ENCODE measurements at places on chromosomes 4 and X.
A peak's percentile ranks its signal among the peaks of the same experiment; 100 is the strongest.

- DNase-seq = no peak
Observed at GRCh38 chr4:39609454-39609931, 29.2 kb downstream of the SMIM14 start.

- DNase-seq = no peak
Observed at GRCh38 chrX:137427426-137427778, 138.5 kb upstream of the ZIC3 start.

- DNase-seq = no peak
Observed at GRCh38 chrX:145848448-145848847, 30.8 kb downstream of the SLITRK2 start.

GRCh38 chr4:123477711-123478209 lies 81.2 kb downstream of the SPRY1 start:
- DNase-seq = no peak

DNA sequence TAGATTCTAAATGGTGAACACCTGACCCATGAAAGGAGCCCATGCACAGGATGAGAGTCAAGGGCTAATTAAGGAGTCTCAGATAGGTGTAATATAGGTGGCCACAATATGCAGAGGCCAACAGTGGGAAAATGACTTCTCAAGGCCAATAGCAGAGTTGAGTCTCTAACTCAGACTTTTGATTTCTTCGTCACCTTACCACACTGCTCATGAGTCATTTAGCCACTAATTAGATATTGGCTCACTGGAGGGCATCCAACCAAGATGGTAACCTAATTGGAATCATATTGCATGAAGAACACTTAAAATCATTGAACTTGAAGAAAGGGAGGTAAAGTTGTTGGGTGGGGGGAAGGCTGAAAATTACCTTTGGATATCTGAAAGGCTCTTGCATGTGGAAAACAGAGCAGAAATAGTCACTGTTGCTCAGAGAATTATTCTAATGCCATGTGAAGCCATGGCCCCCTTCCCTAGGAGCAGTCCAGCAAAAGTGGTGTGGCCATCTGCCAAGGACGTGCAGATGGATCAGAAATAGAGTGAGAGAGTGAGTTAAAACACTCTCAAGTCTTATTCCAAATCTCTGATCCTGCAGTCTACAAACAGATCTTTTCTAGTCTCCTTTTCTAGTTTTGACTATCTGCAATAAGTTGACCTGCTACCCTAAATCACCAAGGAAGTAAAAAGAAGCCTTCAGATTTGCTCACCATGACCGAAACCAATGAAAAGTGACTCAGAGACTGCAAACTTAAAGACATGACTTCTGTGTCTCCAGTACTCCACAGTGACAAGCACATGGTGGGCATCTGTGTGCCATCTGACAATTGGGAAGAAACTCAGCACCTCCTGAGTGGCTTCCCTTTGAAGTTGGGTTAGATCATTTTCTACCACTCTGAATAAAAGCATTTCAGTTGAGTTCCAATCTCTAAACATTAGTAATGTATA lies 93.9 kb upstream of the C1QTNF7 start:
- no peak for DNase-seq

- no peak for DNase-seq
Observed at GRCh38 chr4:12562021-12562420, 922.1 kb downstream of the RAB28 start.

DNA sequence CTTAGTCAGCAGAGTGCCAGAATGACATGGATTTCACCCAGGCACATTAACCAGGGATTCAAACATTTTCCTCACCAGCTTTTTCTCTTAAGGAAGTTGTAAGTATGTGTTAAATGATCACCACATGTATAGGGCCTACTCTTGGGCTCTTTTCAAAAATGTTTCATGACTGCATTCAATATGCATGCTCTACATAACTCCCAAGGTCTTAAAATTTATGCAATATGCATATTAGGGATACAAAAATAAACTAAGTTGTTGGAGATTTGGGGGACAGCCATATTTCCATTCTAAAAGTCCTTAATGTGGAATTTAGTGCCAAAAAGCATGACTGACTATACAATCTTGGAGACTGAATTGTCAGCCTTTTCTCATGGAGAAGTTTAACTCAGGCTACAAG lies 25.0 kb upstream of the TRPC5OS start:
- no peak for DNase-seq

DNA sequence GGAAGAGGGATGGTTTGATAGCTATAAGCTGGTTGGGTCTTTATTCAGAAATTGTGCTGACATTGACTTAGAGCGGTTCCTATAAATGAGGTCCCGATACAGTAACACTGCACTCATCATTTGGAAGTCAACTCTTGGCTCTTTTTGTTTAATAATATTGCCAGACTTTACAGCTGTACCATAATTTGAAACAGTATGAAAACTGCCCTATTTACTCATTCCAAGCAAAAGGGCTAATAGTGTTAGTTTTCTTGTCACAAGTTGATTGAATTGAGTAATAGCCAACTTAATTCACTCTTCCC lies 128.4 kb upstream of the LIMCH1 start:
- DNase-seq = no peak

DNA sequence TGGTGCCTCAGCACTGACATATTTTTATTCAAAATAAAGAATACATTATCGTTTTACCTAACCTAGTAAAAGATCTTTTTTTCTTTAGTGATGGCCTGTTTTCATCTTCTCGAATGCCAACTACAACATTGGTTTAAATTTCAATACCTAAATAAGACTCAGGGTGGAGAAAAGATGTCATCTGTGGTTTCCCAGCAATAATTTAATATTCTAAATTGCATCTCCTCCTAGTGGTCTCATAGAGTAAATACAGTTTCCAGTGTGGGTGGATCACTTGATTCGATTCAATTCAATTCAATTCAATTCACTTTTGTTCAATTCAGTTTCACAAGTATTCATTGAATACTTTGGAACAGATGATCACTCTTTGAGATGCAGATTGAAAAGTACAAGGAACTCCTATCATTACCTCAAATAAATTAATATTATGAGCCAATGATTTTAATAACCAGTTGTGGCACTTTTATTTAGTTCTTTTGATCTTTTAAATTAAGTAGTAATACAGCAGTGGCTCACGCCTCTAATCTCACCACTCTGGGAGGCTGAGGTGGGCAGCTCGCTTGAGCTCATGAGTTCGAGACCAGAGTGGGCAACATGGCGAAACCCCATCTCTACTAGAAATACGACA lies 427.2 kb downstream of the FAT4 start:
- DNase-seq = no peak

DNA sequence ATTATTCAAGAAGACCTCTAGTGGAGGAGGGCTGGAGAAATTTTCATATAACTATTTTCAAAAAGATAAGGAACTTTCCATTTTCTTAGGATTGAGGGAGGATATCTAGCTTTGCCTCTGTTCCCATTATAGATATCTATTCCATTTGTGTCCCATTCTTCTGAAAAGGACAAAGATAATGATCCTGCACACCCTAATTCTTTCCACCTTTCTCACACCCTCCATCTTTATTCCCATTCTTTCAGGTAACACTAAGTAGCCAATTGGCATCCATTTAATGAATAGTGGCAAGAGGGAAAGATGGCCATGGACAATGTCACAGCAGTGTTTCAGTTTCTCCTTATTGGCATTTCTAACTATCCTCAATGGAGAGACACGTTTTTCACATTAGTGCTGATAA lies at the start of gene OR13H1:
Gene OR13H1, plus strand, starts transcription at position 301 of the 400 bp plus-strand sequence. Its CDS starts 0 bp downstream, at position 301.
- DNase-seq = no peak

DNA sequence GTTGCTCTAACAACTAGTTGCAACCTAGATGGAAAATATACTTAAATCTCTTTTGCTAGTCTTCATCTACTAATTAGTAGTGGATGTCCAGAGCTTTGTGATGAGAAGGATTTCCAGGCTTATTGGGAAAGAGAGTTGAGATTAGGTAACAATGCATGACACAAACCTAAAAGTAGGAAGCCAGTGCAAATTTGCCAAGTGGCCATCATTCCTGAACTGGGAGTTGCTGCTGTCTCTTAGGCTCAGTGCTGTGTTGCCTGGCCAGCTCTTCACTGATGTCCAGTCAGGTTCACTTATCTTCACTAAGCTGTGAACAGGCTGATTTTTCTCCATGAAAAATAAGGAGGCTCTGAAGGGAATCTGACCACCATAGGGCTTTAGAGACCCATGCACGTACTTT lies 105.6 kb upstream of the AMOT start:
- DNase-seq = no peak

- no peak for DNase-seq
Observed at GRCh38 chrX:119640731-119641170, 34.5 kb upstream of the NKRF start.

- no peak for DNase-seq
Observed at GRCh38 chrX:1391370-1391706, 575 bp downstream of the SLC25A6 start.

- no peak for DNase-seq
Observed at GRCh38 chrX:121258545-121258944, 211.1 kb downstream of the GLUD2 start.

DNA sequence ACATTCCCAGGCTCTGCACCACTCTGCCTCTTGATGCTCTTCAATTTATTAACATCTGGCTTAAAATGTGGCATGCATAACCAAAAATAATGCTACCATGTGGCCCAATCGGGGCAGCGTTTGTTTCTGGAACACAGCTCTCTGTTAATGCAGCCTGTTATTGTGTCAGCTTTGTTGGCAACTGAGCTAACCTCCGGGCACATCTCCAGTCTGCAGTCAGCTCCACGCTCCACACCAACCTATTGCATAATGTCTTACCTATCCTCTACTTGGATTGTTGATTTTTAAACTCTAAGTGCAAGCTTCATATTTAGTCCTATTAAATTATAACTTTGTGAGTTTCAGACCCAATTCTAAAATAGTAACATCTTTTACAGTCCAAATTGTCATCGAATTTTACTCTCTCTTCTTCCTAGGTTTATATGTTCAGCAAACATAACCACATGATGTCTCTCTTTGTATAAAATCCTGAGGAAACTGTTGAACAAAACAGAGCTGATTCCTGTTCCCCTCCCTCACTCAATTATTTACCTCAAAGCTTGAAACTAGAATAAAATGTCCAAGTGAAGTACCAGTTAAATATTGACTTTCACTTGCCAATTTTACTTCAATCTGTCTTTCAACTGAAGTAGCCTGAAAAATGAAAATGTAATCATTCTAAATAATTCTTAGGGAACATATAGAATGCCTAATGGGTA lies 92.2 kb upstream of the RAPGEF2 start:
- no peak for DNase-seq

DNA sequence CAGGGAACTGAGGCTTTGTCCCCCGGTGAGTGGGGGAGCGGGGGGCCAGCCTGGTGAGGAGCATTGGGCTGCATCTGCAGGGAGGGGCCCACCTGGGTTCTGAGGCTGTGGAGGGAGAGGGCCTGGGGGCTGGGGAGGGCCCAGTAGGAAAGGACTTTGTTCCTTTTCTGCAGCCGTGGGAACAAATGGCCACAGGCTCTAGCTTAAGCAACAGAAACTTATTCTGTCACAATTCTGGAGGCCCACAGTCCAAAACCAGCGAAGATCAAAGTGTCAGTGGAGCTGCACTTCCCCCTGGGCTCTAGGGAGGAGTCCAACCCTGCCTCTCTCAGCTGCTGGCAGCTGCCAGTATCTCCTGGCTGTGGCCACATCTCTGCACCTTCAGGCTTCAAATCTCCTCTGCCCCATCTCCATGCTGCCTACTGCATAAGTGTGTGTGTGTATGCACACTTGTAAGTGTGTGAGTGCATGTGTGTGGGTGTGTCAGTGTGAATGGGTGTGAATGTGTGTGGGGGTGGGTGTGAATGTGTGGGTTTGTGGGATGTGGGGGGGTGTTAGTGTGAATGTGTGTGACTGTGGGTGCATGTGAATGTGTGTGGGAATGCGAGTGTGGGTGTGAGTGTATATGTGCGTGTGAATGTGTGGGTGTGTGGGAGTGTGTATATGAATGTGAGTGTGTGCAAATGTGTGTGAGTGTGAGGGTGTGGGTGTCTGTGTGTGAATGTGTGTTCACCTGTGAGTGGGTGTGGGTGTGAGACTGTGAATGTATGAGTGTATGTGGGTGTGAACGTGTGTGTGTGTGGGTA lies 204.5 kb upstream of the PSAPL1 start:
- DNase-seq = no peak

GRCh38 chr4:184167576-184167975 lies 50.1 kb downstream of the ENPP6 start:
- no peak for DNase-seq

DNA sequence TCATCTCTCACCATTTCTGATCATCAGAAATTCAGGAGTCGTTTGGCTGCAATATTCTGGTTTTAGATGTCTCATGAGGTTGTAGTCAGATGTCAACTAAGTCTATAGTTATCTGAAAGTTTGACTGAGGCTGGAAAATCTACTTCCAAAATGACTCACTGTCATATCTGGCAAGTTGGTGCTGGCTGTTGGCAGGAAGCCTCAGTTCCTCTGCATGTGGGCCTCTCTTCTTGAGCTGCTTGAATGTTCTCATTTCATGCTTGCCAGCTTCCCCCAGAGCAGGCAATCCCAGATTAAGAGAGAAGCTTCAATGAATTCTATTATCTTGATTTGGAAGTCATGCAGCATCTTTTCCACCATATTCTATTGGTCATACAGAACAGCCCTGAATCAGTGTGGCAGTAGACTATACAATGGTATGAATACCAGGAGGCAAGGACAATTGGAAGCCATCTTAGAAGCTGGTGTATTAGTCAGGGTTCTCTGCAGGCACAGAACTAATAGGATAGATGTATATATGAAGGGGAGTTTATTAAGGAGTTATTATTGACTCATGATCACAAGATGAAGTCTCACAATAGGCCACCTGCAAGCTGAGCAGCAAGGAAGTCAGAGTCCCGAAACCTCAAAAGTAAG lies 46.8 kb upstream of the ELF2 start:
- DNase-seq = peak; percentile 29

GRCh38 chrX:68985135-68985755 lies 156.4 kb downstream of the EFNB1 start:
- DNase-seq = no peak

DNA sequence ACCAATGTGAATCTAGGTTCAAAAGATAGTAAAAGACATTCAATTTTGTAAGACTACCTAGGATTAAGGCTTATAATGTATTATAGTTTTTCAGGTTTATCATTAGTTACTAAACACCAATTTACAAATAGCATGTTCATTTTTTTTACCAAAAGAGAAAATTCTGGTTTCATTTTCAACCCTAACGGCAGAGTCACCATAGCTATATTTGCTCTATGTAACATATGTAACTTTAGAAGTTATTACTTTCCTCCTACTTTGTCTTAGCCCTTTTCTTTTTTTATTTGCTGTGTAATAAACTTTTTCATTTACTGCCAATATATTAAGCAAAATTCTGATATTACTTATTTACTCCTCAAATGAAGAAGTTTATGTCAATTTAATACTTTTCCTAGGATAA lies 639.6 kb downstream of the ARAP2 start:
- DNase-seq = no peak

DNA sequence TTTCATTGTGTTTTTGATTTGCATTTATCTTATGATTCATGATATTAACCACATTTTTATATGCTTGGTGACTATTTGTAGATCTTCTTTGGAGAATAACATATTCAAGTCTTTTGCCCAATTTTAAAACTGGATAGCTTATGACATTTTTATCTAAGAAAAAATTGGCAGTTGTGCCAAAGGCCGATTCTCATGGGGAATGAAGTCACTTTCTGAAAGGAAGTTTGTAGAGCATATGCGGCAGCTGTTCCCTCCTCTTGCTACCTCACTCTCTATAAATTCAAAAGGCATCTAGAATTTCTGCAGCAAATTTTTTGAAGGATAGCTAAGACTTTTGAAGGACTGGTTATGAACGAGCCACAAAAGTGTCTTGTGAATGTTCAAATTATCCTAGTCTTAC lies 2353.5 kb downstream of the ARAP2 start:
- DNase-seq = no peak

GRCh38 chr4:101961144-101961543 lies 170.6 kb downstream of the BANK1 start:
- no peak for DNase-seq

- DNase-seq = no peak
Observed at GRCh38 chr4:183443655-183444213, 702 bp upstream of the CDKN2AIP start.

Data from upper lobe of left lung (tissue), 6 donors.